ENCODE measurements at places on chromosomes 13 and 19. TPM values are rescaled to one million over a fixed set of nuclear protein-coding genes. Genes with fewer than 3 reads are reported as not detected.

DNA sequence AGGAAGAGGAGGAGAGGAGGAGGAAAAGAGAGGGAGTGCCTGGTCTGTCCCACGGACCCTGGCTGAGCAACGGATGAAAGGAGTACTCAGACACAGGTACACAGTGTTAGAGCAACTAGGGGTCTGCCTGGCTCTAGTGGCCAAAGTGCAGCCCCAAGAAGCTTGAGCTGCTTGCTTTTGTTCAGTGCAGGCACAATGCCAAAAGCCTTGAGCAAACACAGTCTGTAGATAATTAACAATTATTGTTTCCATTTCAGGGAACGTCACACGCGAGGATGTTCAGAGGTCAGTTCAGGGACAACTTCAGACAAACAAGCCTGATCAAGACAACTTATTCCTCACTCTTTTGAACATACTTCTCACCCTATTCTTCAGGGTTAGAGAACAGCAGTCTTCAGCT lies 32.2 kb upstream of the ZNF726 start:
- H3K27me3 ChIP-seq = no peaks in the 10 kb centered on the region
- H3K4me3 ChIP-seq = no peak overlapping the region
- peak; percentile 7 for DNase-seq
- H3K4me1 ChIP-seq = no peaks in the 10 kb centered on the region
- H3K36me3 ChIP-seq = no peaks in the 10 kb centered on the region
- H3K27ac ChIP-seq = no peak overlapping the region

GRCh38 chr13:95354680-95355487 lies 53.6 kb upstream of the ABCC4 start:
- H3K36me3 ChIP-seq = no peaks in the 10 kb centered on the region
- no peak for DNase-seq
- H3K4me1 ChIP-seq = no peaks in the 10 kb centered on the region
- H3K27me3 ChIP-seq = peaks cover 10% of the 10 kb centered on the region
- no peak overlapping the region for H3K27ac ChIP-seq

The NCLN gene
- 73.0 TPM for total RNA-seq

- H3K4me3 ChIP-seq = no peak overlapping the region
- H3K4me1 ChIP-seq = no peaks in the 10 kb centered on the region
- no peaks in the 10 kb centered on the region for H3K27me3 ChIP-seq
- H3K36me3 ChIP-seq = no peaks in the 10 kb centered on the region
- DNase-seq = peak; percentile 72
Measured at GRCh38 chr19:2315818-2316353, 7.9 kb upstream of the LINGO3 start.

DNA sequence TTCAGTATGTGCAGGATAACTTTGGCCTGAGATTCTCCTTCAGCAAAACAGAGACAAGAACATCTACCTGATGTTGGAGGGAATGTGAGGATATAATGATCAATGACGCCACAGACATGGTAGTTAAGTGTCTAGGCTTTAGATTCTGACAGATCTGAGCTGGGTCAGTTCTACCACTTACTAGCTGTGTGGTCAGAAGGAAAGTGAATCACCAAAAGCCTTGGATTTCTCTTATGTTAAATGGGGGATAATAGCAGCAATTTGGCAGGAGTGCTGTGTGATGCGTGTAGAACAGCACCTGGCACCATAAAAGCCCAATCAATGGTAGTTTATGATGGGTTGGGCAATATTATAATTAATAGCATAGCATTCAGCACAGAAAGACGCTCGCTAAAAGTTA lies 41.7 kb downstream of the RXFP2 start:
- H3K27ac ChIP-seq = no peak overlapping the region
- H3K4me3 ChIP-seq = no peak overlapping the region
- H3K36me3 ChIP-seq = no peaks in the 10 kb centered on the region
- H3K27me3 ChIP-seq = no peaks in the 10 kb centered on the region

All from GM23248 (cell line).